ENCODE measurements at places on chromosomes 7 and 10.
A peak's percentile ranks its signal among the peaks of the same experiment; 100 is the strongest.

GRCh38 chr10:86968271-86968993 is at the start of gene ADIRF:
Gene ADIRF (plus strand): TSS chr10:86968482. CDS start chr10:86968545, 63 bp downstream.
- DNase-seq: peak; percentile 40

GRCh38 chr7:117110480-117111315 is 157.4 kb downstream of the ST7 start:
- peak; percentile 70 for DNase-seq

DNA sequence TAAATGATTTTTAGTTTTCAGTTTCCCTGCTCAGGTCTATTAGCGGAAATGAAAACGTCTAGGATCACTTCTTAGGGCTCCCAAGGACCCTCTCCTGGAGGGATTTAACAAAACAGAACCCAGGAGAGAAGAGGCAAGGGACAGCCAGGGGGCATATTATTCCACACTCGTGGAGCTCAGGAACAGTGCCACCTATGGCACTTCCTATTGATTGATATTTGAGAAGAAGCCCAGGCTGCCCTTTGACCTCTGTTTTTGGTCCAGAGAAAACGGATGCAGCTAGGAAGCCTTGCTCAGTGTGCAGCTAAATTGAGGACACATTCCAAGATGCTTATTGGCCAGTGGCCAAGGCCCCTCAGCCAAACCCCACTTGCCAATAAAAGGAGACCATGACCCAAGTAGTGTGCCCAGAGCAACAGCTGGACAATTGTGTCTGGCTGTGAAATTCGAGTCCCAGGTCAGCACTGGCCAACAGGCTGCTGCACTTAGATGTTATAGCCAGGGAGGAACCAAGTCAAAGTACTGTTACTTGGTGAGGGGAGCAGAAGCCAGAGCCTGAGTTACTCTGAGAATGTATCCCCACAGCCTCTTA is 24.0 kb upstream of the GPNMB start:
- no peak for DNase-seq

GRCh38 chr10:76080991-76081390 is 649.6 kb downstream of the LRMDA start:
- no peak for DNase-seq
